ENCODE measurements at places on chromosomes 1 and 21.

GRCh38 chr1:61119085-61119484, 36.7 kb downstream of the NFIA start:
- no peak for DNase-seq

DNA sequence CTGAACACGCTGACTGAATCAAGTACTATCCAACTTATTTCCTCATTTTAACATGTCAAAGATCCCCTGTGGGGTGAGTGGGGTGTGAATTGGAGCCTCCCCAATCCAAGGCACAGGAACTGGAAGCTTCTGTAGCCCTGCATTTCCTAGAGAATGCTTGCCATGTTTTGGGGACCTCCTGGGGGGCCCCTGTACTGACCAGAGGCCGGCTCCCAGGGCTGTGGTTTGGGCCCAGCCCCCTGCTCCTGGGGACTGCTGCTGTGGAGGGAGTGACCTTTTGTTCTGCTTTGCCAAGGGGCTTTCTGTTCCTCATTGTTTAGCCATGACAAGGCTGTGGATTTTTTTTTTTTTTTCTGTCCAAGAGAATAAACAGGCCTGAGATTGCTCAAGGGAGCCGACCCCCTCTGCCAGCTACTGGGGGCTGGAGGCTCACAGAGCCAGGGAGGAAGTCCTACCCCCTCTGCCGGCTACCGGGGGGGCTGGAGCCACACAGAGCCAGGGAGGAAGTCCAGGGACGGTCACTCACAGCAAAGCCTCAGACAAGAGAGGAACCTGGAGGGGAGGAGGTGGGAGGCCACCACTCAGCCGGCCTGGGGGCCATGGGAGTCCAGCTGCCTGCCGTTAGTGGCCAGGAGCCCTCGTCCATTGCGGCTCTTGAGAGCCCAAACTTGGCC, 17.4 kb downstream of the TNFRSF1B start:
- no peak for DNase-seq

- DNase-seq, result no peak
Observed at GRCh38 chr1:210332233-210332632, 3.5 kb downstream of the HHAT start.

DNA sequence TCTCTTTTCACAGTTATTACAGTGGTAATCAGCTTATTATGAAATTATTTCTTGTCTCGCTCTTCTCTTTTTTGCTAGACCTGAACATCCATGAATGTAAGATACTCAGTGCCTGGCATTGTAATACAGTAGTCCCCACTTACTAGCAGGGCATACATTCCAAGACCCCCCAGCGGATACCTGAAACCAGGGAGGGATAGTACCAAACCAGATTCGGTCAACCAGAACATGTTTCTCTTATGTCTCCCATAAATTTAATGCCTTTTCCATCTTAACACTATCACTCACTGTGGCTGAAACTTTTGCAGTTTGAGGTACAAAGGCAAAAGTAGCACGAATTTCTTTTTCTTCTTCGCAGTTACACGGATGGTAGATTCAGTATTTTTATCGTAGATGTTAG, 24.6 kb upstream of the B3GALT2 start:
- DNase-seq, result no peak

DNA sequence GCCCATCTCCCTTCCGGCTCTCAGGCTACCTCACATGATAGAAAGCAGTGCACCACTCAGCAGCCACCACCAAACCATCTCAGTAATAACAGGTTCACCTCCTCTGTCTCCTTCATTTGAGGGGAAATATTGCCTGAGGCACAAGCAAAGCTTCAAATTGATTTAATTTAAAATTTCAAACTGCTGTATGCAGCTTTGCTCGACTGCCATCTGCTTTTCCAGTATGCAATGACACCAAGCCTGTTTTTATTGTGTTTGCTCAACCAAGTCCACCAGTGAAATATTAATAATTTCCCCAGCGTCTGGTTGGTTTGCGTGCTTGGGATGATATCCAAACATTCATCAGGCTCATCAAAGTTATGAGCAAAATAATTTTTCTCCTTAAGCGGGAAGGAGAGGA, 552.4 kb upstream of the DAB1 start:
- no peak for DNase-seq

DNA sequence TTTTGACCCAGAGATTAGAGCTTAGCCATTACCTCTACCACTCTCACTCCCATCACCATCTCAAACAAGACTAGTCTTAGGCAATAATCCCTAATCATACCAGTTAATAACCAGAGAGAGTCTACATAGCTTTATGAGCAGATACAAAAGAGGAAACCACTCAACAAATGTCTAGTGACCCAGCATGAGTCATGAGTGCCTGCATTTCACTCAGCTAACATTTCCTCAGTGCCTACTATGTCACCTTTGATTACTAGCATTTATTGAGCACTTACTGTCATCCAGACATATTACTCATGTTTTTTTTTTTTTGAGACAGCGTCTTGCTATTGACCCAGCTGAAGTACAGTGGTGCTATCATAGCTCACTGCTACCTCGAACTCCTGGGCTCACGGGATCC, 35.9 kb upstream of the GALNT2 start:
- DNase-seq, result no peak

- DNase-seq, result no peak
Observed at GRCh38 chr1:81126989-81127581, 673.6 kb upstream of the ADGRL2 start.

DNA sequence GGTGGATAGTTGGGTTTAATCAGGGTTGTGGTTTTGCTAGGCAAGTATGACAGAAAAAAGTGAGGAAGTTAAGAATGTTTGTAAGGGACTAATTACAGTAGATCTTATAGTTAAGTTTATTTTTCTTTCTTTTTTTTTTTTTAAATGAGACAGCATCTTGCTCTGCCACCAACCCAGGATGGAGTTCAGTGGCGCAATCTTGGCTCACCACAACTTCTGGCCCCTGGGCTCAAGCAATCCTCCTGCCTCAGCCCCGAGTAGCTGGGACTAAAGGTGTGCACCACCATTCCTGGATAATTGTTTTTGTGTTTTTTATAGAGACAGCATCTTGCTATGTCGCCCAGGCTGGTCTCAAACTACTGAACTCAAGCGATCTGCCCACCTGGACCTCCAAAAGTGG, 41.7 kb downstream of the EYA3 start:
- no peak for DNase-seq

DNA sequence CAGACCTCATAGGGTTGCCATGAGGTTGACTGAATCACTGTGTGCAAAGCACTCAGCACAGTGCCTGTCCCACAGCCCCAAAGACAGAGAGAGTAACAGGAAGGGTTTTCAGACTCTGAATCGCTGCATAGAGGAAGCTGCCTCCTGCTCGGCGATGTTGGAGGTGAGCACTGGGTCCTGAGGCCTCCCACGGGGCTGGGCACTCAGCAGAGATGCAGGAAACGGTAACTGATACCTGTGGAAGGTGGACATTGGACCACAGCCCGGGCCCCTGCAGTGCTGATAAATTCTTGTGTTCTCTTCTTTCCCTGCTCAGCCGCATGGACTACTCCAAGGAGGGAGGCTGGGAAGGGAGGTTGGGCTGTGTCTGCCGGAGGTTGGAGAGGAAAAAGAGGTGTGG, 389.7 kb downstream of the PTPRU start:
- DNase-seq, result no peak

DNA sequence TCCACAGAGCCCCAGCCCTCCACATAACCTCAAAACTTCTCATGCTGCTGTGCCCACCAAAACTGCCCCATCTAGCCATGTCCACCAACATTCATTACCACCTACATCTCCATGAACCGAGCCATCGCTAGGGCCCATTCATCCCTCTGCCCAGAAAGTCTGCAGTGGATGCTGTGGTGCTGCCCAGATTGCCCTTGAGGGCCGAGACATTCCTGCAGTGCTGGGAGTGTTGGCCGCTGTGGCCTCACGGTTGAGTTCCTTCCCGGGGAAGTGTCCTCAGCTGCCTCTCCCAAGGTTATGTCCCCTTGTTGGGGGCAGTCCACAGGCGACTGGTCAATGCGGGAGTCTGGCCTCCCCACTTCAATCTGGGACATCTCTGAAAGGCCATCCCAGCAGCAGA, 30.3 kb upstream of the DMBX1 start:
- DNase-seq, result no peak

DNA sequence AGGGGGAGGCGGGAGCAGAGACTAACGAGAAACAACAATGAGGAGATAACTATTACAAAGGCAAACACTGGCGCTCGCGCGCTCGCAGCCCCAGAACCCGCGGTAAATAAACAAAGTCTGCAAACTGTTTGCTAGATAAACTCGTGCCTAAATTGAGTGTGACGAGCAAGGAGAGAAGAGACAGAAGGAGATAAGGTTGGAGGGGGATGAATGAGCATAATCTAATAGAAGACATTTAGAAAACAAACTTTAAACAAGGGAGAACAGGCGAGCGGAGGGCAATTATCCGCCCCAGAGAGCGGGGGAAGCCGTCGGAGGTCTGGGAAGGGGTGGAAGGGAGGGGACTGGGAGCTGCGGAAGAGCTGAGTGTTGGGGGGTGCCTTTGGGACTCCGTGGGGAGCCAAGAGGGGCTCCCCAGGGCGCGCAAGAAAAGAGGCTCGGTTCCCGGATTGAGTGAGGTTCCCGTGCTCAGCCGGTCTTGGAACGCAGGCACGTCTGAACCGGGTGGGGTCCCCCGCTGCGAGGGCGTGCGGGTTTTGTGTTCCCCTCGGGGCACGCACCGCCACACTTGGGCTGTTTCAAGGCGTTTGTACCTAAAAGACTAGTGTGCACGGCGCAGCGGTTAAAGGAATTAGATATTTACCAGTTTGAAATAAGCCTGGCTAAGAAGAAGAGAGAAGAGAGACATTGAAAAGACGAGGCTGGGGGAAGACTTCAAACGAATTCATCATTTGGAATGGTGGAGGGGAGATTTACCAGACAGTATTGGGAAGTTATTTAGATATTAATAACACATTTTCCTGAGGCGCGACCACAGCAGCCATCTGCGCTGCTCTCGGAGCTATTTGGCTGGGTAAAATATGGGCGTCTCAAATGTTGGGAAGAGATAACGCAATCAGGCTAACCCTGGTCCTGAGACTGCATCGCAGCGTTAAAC, 10.6 kb downstream of the PAX7 start:
- DNase-seq, result no peak

- DNase-seq, result no peak
Observed at GRCh38 chr1:43799656-43800635, 92.6 kb downstream of the ST3GAL3 start.

- no peak for DNase-seq
Observed at GRCh38 chr1:155256058-155256852, 972 bp upstream of the ENTREP3 start.

DNA sequence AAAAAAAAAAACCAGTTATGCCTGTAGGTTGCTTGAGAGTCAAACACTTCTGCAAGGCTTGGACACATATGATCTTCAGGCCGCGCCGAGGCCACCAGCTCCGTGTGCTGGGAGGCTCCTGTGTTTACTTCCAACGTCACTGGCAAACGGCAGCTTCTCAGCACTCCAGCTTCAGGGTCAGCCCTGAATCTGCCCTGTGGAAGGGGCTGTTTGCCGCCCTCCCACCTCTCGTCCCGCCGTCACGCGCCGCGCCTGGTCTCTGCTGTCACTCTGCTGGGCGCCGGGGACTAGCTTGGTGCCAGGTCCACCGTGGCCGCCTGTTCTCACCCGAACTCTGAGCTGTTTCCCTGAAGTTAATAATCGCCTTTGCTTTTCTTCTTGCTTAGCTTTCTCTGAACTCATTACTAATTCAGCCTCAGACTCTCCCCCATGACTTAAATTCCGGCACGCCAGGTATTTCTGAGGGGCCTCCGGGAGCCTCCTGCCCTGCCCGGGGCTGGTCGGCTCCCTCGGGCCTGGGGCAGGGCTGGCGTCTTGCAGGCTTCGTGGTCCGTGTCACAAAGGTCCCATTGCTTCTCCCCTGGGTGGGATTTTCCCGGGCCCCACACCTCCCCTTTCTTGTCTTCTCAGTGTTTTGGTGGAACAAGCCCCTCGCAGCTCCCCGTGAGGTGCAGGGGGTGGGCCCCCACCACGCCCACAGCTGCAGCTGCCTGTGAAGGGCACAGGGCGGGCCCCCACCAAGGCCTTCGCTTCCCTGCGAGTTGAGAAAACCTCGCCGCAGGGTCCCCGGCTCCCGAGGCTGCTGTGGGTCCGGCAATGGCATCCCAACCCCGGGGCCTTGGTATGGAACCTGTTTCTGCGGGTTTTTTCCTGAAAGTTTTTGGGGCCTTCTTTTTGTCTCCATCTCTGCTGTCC, 14.6 kb upstream of the C1orf159 start:
- DNase-seq, result no peak

GRCh38 chr1:206097381-206097780, 19.8 kb downstream of the AVPR1B start:
- no peak for DNase-seq
